Activated CD8-positive, alpha-beta T cell treated with anti-CD3 and anti-CD28 coated beads, Interleukin-2, amount 10 ng/mL, durations not matched to agents 7 days and 5 days (primary cell): ENCODE measurements at places on chromosomes 4 and X.

DNA sequence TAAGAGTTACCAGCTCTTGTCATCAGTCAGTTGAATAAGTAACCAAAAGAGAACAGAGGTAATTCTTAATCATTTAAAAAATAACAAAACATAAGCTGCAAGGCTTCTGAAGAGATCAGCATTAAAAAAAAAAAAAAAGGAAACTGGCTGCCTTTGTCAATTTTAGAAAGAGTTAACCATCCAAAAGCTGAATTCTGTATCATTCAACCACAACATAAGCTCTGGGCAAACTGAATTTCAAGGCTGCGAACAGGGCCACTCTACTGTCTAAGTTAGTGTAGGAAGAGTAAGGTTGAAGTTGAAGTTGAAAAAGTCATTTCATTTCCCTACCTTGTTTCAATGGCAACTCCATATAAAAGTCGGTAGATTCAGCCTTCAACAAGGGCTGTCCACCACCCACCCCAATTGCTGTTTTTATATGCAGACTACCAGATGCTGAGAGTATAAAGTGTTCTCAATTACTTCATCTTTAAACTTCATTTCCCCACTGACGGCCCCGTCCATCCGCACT is 1.1 kb upstream of the LIN54 start:
- no peak for DNase-seq

DNA sequence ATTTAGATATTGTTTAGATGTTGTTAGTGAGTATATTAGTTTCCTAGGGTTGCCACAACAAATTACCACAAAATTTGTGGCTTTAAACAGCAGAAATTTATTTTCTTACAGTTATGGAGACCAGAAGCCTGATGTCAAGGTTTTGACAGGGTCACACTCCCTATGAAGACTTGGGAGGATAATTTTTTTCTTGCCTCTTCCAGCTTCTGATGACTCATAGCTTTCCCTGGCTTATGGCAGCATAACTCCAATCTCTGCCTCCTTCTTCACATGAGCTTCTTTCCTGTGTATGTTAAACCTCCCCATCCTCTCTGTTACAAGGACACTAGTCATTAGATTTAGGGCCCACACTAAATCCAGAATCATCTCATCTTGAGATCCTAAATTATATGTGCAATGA is 20.9 kb upstream of the RAB40A start:
- no peak for DNase-seq

GRCh38 chr4:106579236-106579635 is 210.7 kb upstream of the GIMD1 start:
- DNase-seq: no peak

DNA sequence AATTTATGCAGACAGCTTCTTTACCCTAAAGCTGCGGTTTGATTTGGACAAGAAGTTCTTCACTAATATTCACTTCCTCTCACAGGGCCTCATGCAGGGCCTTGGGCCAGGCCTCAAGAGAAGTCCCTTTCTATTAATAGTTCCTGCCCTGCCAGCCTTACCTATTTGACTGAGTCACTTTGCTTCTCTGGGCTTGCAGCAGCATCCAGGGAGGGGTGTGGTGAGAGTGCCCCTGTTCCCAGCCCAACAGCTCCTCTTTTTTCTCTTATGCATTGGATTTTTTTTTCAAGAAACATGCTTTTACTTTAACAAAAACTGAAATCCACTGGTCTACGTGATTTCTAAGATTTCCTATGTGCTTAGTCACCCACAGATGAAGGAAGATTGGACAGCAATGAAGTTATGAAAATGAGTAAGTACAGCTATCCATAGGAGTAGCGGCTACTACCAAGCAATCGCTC is 26.7 kb downstream of the FAM156B start:
- no peak for DNase-seq

DNA sequence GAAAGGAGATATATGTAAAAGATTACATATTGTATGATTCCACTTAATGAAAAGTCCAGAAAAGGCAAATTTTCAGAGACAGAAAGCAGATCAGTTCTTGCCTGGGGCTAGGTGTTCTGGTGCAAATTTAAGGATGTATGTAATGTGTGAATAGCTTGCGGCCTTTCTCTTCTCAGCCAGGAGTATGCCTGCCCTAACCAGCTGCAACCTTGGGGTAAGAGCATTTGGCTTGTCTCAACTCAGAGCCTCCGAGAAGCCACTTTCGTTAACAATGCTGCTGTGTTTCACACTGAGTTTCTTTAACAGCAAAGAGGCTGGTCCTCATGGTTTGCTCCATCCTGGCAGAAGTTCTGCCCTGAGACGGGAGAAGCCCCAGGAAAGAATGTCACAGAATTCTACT is 102.7 kb downstream of the SPCS3 start:
- DNase-seq: no peak

GRCh38 chr4:4994312-4995097 is 24.8 kb downstream of the CYTL1 start:
- no peak for DNase-seq

- DNase-seq: no peak
Measured at GRCh38 chr4:176226736-176227135, 31.4 kb upstream of the SPATA4 start.

- no peak for DNase-seq
Measured at GRCh38 chr4:78601013-78601412, 49.4 kb downstream of the ANXA3 start.

GRCh38 chr4:140904904-140905303 is 148.7 kb upstream of the TBC1D9 start:
- no peak for DNase-seq

DNA sequence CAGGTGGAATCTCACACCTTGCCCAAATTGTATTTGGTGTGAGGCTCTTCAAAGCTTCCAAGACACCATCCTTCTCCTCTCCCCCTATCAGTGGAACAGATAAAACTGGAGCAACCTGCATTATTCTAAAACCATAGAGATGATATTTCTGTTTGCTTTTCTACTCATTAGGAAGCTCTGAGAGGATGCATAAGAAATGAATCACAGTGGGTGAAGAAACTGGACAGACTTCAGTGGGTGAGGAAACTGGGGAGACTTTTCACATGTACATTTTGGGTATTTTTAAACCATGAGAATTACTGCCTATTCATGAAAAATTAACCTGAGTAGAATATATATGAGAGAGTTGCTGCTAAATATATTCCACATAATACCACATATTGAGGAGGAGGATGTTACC is 16.4 kb downstream of the HAND2 start:
- DNase-seq: no peak
